ENCODE measurements at places on chromosomes 2 and 18. TPM values are rescaled to one million over a fixed set of nuclear protein-coding genes. Genes with fewer than 3 reads are reported as not detected.

DNA sequence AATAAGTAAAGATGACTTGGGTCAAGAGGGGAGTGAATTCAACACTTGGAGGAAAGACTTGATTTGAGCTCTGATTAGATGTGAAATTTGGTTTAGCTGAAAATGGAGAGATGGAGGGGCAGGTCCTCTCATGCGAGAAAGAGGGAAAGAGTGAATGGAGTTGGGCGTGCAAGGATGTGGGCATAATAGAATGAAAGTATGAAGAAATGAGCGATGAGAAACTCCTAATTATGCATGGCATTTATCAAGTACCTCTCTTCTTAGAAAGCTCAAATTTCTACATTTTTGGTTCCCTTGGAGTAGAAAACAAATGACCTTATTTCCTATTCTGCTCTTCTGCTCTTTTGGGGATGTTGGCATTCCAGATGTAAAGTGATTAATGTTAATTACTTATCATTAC lies 161.5 kb downstream of the PHLPP1 start:
- no peak for DNase-seq

- DNase-seq = no peak
These were observed 230.1 kb downstream of the ANAPC1 start for GRCh38 chr2:111653913-111654312.

GRCh38 chr2:240865391-240865790 lies 3.2 kb upstream of the AGXT start:
- no peak for DNase-seq

DNA sequence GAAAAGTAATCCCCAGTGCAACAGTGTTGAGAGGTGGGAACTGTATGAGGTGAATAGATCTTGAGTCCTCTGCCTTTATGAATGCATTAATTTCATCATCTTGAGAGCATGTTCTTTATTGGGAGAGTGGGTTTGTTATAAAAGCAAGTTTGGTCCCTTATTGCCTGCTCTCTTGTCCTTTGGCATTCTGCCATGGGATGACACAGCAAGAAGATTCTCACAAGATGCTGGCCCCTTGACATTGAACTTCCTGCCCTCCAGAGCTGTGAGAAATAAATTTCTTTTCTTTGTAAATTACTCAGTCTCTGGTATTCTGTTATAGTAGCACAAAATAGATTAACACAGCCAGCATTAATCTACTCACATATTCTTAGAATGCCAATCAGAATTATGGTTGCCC lies 108.6 kb downstream of the EHBP1 start:
- DNase-seq = no peak

DNA sequence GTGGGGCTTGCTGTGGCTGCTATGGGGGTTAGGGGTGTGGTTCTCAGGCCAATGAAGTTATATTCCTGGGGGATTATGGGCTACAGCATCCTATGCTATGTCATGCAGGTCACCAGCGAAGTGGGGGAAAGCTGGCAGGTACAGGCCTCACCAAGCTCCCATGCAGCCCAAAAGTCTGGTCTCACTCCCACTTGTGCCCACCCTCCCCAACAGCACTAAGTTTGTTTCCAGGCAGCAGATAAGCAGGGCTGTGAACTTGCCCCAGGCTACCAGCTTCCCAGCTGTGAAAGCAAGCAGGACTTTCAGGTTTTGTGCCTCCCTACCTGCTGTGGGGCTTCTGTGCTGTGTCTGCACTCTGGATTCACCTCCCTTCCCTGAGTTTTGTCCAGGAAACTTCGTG lies 469.7 kb downstream of the CPS1 start:
- DNase-seq = no peak

- no peak for DNase-seq
These were observed 3.1 kb upstream of the SERPINB10 start for GRCh38 chr18:63904694-63905093.

GRCh38 chr2:168662651-168663208 lies 139.7 kb upstream of the NOSTRIN start:
- DNase-seq = no peak

- no peak for DNase-seq
These were observed 94.8 kb upstream of the SRD5A2 start for GRCh38 chr2:31675485-31675901.

GRCh38 chr2:189581354-189582139 lies 961 bp upstream of the SLC40A1 start:
- no peak for DNase-seq

DNA sequence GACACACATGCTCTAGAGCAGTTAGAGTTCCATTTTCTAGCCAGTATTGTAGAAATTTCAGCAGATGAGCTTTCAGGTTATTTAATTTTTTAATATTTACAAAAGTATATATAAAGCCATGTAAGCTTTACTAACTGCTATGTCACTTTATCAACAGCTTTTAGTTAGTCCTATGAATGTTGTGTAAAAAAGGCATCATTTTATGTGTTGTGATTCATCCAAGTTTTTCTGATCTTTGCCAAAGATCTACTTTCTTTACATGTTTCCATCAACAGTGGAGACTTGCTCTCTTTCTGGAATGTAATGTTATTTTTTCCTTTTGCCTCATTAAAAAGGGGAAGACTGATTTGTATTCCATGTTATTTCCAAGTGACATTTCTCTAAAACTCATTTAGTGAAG lies 125.2 kb upstream of the TFPI start:
- DNase-seq = no peak

- no peak for DNase-seq
These were observed 173.1 kb downstream of the ANKRD30B start for GRCh38 chr18:14921031-14921430.

GRCh38 chr2:232588680-232589585 lies 38.4 kb downstream of the EIF4E2 start:
- DNase-seq = no peak

GRCh38 chr2:177597759-177598158 lies 205.2 kb downstream of the AGPS start:
- no peak for DNase-seq

GRCh38 chr2:216679658-216680024 lies 15.7 kb downstream of the IGFBP5 start:
- no peak for DNase-seq

GRCh38 chr2:239839306-239839705 lies 185.8 kb downstream of the NDUFA10 start:
- no peak for DNase-seq

DNA sequence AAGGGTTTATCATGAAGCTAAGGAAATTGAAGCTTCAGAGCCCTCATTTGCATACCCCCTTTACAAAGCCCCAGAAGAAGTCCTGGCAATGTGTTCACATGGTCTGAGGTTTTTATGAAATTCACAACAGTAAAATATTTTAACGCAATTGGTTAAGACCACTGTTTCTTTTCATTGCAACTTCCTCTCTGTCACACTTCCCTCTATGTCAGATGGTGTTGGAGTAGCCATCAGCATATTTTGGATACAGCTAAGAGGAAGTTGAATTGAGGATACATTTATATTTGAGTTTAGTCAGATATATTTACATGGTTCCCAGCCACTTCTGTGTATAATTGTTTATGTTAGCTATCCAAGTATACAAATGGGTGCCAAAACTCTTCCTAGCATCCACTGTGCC lies 170.0 kb downstream of the TXNL1 start:
- no peak for DNase-seq

DNA sequence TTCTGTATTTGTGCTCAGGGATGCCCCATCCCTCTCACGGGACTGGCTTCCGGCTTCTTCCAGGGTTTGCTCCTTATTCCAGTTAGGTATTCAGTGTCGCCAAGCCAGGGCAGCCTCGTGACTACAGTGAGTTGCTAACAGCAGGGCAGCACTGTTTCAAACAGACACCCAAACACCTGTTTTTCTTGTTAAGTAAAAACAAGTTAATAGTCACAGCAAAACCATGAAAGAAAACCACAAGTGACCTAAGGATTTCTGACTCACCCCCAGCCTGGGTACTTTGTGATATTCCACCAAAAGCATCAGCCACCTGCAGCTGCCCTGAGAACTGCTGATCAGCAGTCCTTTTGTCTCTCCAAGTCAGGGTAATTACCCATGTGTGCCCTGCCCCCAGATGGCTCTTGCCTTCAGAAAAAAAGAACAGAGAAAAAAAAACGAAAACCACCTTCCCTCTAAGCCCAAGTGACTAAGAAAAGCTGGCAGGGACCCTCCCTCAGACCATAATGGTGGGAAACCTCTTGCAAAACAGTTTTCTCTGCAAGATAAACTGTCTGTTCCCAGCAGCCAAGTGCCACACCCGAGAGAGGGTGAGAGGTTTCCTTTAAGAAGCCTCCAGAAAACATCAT lies 178.2 kb downstream of the ANAPC1 start:
- DNase-seq = no peak

IL37 gene
- not detected for total RNA-seq

ING5 gene
- 34.9 TPM for total RNA-seq

SH3RF3 gene
- total RNA-seq = 6.4 TPM
